ENCODE measurements at places on chromosomes 2 and 18. TPM values are rescaled to one million over a fixed set of nuclear protein-coding genes. Genes with fewer than 3 reads are reported as not detected.

Gene LBX2
- total RNA-seq = 1.5 TPM

DNA sequence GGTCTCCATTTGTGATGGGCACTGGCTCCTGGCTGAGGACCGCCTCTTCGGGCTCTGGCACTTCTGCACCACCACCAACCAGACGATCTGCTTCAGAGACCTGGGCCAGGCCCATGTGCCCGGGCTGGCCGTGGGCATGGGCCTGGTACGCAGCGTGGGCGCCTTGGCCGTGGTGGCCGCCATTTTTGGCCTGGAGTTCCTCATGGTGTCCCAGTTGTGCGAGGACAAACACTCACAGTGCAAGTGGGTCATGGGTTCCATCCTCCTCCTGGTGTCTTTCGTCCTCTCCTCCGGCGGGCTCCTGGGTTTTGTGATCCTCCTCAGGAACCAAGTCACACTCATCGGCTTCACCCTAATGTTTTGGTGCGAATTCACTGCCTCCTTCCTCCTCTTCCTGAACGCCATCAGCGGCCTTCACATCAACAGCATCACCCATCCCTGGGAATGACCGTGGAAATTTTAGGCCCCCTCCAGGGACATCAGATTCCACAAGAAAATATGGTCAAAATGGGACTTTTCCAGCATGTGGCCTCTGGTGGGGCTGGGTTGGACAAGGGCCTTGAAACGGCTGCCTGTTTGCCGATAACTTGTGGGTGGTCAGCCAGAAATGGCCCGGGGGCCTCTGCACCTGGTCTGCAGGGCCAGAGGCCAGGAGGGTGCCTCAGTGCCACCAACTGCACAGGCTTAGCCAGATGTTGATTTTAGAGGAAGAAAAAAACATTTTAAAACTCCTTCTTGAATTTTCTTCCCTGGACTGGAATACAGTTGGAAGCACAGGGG, 5.5 kb downstream of the TMEM37 start:
- no peak for DNase-seq

- DNase-seq = no peak
Measured at GRCh38 chr2:186044761-186045160, 306.2 kb downstream of the FSIP2 start.

DNA sequence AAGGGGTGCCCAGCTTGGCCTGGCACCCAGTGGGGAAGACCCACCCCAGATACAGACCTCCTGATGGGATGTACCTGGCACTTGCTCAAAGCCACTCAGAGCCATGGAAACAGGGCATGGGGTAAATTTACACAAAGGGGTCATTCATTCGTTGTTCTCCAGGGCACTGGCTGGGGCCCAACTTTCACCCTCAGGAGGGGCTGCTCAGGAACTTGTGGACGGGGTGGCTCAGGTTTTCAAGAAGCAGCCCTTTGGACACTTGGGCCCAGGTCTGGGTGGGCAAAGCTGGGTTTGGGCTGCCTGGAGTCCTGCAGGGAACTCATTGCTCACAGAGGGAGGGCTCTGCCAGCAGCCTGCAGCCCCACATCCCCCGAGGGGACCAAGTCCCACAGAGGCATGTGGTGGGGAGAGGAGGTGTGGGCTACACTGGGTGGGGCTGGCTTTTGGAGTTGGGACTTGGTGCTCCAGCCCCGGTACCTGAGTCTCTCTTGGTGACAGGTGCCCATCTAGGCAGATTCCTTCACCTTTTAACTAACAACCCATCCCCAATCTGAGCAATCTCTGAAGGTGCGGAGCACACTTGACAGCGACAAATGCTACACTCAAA, 172.3 kb downstream of the CELF4 start:
- no peak for DNase-seq

Gene PTPN2
- 36.8 TPM for total RNA-seq

Gene MC5R
- not detected for total RNA-seq

- DNase-seq = no peak
Measured at GRCh38 chr18:70578480-70578879, 289.6 kb downstream of the SOCS6 start.

DNA sequence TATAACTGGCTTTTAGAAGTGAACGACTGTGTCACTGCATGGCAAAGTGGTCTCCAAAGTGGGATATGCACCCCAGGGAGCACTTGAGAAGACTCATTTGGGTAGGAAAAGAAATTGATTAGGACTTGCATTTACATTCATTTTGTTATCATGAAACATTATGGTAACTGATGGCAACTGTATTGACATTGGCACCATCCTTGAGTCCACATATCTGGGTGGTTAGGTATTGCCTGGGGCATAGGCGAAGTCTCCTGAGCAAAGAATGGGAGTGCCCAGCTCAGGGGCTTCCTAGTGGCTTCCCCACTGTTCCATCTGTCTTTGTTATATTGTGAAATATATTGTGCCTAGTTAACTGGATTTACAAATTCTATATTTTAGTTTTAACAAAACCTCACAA, 29.2 kb downstream of the SPATS2L start:
- no peak for DNase-seq

Gene GPR45
- total RNA-seq = not detected

Gene CNDP1
- not detected for total RNA-seq

Gene LPIN2
- total RNA-seq = 27.3 TPM

DNA sequence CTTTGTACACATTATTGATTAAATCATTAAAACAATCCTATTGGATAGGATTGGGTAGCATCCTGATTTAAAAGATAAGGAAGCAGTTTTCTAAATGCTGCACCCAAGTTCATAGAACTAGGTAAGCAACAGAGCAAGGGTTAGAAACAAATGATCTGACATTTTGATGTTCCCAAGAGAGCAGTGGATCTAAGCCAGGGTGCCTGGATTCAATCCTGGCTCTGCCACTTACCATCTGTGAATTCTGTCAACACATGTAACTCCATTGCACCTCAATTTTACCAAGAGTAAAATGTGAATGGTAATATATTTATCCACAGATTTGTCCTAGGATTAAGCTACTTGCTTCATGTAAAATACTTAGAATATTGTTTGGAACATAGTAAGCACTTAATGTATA, 982.6 kb upstream of the FANCL start:
- no peak for DNase-seq

DNA sequence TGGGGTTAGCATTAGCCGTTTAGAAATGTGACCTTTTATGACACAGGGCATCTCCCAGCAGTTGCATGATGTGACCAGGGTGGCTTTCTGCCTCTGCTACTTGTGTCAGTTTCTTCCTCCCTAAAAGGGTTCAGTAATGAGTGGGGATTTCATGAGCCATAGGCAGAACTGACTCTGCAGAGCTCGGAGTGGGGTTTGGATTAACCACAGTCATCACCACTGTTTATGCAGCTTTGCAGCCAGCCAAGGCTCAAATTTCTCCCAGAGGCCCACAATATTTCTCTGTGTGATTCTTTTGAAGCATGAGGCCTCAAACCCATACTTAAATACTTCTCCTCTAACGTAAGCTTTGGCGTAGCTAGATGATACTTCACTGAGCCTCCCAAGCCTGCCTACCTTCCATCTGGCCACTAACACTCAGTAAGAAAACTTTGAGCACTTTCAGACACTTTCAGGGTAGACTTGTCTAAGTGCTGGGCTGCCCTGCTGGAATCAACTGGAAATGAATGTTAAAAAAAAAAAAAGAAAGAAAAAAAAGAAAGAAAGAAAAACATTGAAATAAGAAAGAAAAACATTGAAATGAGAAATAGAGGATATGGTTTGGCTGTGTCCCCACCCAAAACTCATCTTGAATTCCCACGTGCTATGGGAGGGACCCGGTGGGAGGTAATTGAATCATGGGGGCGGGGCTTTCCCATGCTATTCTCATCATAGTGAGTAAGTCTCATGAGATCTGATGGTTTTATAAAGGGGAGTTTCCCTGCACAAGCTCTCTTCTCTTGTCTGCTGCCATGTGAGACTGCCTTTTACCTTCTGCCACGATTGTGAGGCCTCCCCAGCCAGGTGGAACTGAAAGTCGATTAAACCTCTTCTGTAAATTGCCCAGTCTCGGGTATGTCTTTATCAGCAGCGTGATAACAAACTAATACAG, 11.5 kb upstream of the LAPTM4A start:
- peak; percentile 85 for DNase-seq

Gene DNAH7
- 1.4 TPM for total RNA-seq

Gene ICOS
- not detected for total RNA-seq

Gene CPO
- 0.32 TPM for total RNA-seq

DNA sequence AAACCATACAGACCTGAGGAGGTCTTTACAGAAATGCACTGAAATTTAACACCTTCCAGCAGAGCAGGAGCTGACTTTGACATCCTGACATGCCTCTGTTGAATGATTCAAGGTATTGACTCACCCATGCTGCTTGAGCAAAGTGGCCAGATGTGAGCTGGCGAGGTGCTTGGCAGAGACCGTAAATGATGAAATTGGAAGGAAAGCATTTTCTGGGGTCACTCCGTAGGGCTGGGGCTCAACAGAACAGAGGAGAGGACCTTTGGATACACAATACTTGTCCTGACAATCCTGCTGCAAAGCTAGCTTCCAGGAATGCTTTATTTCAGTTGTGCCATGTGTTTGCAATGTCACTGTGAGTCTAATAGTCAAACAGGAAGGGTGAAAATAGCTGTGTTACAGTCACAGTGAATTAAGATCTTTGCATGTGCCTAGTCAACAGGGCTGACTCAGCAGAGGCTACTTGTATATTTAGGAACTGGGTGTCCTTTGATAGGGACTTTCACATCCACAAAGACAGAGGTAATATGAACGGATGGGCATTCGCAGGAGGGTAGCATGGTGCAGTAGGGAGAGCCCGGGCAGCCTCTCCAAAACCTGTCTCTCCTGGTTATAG, 31.6 kb upstream of the NCK2 start:
- DNase-seq = no peak

DNA sequence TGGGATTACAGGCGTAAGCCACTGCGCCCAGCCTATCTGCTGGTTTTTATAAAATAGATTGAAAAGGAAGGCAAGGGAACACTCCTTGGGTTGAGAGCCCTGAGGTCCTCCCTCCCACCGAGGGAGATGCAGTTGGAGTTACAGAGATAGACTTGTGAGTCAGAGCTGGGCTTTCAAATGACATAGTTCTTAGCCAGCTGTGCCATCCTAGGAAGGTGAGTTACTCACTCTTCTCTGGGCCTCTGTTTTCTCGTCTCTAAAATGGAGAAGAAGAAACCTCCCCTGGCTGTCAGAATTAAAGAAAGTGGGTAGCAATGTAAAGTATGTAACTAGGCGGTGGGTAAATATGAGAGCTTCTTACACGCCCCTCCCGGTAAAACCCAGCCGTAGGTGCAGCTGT, 2.4 kb downstream of the LRRFIP1 start:
- DNase-seq = peak; percentile 32

GRCh38 chr18:31591628-31592027, at the start of gene TTR:
Gene TTR, plus strand, starts transcription at chr18:31591877. Its CDS starts 26 bp downstream, at chr18:31591903.
- no peak for DNase-seq

GRCh38 chr2:219598308-219599078, 836 bp downstream of the STK11IP start:
- no peak for DNase-seq

DNA sequence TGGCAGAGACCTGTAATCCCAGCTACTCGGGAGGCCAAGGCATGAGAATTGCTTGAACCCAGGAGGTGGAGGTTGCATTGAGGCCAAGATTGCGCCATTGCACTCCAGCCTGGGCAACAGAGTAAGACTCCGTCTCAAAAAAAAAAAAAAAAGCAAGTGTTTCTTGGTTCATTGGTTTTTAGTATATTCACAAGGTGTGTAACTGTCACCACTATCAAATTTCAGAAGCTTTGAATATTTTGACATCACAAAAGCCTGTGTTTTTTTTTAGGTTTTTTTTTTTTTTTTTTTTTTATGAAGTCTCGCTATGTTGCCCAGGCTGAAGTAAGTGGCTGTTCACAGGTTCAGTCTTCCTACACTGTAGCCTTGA, 16.7 kb downstream of the DDX1 start:
- DNase-seq = no peak

DNA sequence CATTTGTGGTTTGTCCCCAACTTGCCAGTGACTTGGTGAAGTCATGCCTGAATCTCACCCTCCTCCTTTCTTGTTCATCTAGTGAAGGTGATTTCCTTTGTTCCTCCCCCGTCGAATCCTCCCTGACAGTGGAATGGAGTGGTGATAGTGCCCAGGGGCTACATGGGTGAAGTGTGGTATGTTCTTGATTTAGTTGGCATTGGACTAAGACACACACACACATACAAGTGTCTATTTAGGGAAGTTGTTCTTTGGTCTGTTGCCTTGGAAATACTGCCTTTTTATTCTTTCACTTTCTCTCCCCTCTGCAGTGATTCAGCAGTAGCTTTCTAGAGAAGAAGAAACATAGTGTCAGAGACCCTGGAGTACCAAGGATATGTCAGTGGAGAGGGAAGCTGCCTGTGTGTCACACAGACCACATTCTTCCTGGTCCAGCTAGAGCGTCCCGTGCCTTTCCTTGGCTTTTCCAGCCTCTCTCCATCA, 10.9 kb downstream of the INPP4A start:
- DNase-seq = peak; percentile 31

Gene IL1RL1
- total RNA-seq = 15.8 TPM

DNA sequence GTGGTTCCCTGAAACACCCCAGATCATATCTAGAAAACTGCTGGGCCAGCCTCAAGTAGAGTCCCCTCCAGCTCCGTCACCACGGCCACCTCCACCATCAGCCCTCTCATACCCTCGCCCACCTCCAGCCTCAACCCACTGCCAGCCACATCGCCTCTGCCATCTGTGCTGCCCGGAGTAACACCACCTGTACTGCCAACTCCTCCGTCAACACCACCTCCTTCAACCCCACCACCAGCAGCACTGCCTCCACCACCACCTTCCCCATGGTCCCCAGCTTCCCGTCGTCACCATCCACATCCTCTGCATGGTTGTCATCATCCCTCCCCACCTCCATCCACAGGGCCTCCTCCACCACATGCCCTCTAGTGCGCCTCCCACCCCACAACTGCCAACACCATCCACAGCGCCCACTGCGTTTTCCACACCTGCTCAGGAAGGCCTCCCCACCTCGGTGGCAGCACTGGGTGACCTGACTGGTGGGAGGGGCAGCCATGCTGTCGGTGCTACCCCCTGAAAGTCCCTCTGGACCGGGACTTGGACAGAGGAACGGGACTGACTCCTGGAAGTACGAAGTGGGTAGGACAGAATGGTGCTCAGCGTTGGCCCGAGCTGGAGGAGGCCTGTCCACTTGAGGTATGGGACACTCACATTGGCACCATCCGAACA, 1.6 kb downstream of the SNED1 start:
- DNase-seq = peak; percentile 66

Gene VAMP5
- 79.9 TPM for total RNA-seq

DNA sequence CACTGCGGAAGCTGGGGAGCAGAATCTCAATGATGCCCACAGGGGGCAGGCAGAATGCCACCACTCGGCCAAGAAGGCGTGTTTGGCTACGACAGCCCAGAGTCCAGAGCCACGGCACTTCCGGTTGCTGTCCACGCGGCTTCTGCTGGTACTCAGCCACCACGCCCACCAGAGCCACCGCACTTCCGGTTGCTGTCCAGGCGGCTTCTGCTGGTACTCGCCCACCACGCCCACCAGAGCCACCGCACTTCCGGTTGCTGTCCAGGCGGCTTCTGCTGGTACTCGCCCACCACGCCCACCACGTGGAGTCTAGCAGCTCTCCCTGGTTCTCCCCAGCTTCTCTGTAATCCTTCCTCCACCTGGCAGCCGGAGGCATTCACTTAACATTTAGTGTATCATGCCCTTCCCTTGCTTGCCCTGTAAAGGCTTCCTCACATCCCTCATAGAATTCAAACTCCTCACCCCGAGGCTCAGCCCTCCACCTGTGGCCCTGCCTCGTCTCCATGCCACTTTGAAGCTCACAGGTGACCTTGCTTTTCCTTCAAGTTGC, 40.1 kb upstream of the APCDD1 start:
- DNase-seq = no peak

Data from posterior vena cava (tissue), 2 donors.